Left forelimb (tissue), 1 donor: ENCODE measurements at places on chromosomes 7 and 10.

DNA sequence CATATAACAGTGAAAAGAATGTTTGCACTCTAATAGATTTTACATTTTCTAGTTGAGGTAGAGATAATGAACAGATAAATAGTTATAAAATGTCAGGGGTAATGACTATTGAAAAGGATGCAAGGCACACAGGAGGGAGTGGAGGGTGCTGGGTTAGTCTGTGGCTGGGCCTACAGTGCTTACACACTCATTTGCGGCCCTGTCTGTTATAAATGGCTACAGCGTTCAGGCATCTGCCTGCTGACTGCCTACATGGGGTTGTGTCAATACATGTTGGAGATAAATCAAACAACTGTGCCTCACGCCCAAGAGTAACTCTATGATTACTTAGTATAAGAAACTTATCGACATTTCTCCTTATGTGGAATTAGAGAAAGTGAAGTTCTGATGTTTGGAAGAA lies 313.3 kb downstream of the ACTR3B start:
- no peak for DNase-seq

GRCh38 chr10:28580825-28581224 lies 47.9 kb downstream of the WAC start:
- no peak for DNase-seq

DNA sequence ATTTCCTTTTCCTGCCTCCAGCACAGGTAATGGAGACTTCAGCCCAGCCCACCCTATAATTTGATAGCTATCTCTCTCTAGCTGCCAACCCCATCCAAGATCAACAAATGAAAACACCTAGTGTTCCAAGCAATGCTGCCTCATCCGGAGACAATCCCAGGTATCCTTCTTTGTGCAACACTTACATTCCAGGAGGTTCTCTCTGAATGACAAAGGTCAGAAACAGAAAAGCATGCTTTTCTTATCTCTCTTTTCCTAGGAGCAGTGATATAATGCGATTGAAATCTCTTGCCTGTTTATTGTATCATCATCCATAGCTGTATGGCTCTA lies 699.3 kb downstream of the INHBA start:
- no peak for DNase-seq

DNA sequence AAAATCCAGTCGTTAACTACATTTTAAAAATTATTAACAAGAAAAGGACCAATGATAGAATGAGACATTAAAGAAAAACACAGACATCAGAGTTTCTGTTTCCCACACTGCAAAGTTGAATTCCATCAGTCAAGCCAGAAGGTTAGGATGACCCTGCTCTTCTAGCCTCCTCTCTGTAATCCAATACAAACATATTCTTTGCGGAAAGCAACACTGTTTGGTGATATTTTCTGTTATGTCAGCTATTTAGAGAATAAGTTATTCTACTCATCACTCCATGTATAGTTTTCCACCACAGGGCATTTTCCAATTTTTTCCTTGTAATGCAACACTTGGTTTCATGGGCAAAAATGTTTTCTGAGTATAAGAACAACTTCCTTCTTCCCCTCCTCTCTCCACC lies 152.3 kb downstream of the EVX1 start:
- no peak for DNase-seq

DNA sequence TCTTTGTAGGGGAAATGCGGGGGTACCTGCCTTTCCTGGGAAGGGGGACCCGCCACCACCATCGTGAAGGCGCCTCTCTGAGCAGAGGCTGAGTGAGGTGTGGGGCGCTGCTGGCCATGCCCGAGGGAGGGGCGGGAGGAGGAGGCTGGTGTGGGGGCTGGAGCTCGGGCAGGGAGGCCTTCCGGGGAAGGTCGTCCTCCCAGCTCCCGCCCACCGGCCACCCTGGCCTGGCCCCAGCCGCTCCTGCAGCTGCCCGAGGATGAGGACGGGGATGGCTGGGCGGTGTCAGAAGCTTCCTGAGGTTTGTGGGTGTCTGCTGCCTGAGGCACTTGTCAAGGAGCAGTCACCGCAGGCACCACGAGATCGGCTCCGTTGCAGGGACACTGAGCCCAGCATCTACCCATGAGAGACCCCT lies 11.4 kb downstream of the PWWP2B start:
- no peak for DNase-seq

GRCh38 chr10:98244141-98244540 lies 23.9 kb downstream of the LOXL4 start:
- DNase-seq = no peak
